SJSA1 (cell line): ENCODE measurements at places on chromosomes 2 and 18. TPM values are rescaled to one million over a fixed set of nuclear protein-coding genes. Genes with fewer than 3 reads are reported as not detected.

EPHA4 gene
- 1.3 and 2.7 TPM in 2 replicates for total RNA-seq

KATNAL2 gene
- total RNA-seq, result 0.18 and 0.56 TPM in 2 replicates

DTNA gene
- 1.6 and 5.8 TPM in 2 replicates for total RNA-seq

NLRC4 gene
- not detected in 2 replicates for total RNA-seq

CHRNG gene
- total RNA-seq, result not detected in 2 replicates

HDHD2 gene
- 14.3 and 17.4 TPM in 2 replicates for total RNA-seq

ACADL gene
- not detected in 2 replicates for total RNA-seq

VWA3B gene
- total RNA-seq, result not detected in 2 replicates

NAT8 gene
- total RNA-seq, result not detected in 2 replicates
